NCI-H1092 (cell line): ENCODE measurements at places on chromosomes 5 and 9.

DNA sequence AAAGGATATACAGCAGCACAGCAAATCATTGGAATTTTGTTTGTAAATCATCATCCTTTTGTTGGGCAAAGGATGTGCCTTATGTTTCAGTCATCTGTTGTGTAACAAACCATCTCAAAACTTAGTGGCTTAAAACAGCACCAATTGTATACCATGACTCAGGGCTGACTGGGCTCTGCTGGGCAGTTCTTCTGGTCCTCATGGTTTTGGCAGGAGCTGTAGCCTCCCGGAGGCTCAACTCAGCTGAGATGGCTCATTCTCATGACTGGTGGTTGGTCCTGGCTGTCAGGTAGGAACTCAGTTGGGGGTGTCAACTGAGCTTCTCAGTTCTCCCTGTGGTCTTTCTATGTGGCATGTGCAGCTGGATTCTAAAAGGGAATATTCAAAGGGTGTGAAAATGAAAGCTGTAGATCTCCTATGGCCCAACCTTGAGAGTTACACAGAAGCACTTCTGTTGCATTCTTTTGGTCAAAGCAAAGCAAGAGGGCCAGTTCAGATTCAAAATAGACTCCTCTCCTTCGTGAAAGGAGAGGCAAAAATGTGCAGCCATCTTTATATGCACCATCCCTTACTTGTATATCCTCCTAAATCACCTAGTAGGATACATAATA, 39.1 kb upstream of the CPEB4 start:
- no peak for DNase-seq

DNA sequence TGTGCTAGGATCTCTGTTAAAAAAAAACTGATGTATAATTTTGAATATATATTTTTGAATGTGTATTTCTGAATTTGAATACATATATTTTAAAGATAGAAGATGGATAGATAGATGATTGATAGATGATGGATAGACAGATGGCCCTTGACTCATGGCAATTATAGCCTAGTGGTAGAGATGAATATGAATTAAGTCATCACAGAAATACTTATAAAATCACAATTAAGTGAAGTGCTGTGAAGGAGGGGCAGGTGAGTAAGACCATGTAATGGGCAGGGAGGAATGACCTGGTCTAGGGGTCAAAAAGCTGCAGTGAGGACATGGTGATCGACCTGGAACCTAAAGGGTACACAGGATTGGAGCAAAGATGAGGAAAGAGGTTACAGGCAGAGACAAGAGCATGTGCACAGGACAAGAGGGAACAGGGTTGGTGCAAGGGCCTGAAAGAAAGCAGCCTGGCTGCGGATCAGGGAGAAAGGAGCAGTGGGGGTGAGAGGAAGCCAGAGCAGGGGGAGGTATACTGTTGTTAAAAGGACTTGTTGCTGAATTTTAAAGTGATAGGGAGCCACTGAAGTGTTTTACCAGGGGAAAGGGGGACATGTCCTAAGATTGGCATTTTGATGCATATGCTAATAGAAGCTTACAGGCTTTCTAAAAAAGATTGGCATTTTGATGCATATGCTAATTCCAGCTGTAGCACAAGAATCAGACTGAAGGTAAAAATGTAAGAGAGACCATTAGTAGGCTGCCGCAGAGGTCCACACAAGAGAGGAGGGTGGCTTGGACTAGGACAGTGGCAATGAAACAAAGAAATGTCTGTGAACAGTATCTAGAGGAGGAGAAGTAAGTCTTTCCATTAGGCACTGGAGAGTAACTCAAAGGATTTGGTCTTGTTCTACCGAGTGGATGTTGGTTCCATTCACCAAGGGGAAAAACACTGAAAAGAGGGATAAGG, 527.8 kb downstream of the AGTPBP1 start:
- DNase-seq: no peak

GRCh38 chr5:9239071-9239470, 306.8 kb downstream of the SEMA5A start:
- no peak for DNase-seq

DNA sequence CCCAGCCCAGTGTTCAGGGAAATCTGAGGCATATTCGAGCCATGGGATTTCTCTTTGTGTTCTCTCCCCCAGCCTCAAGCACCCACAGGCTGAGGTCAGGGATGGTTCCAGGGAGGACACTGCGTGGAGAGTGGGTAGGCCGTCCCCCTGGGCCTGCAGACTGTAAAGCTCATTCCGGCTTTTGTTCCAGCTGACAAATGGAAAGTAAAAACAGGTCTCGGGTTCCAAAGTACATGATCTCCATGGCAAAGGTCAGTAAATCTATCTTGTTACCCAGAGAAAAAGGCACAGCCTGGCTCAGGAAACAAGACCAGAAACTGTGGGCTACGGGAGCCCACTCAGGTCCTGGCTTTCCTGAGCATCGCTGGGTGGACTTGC, 116.2 kb downstream of the ROR2 start:
- no peak for DNase-seq

GRCh38 chr5:143649937-143650621, 161.9 kb upstream of the HMHB1 start:
- no peak for DNase-seq

DNA sequence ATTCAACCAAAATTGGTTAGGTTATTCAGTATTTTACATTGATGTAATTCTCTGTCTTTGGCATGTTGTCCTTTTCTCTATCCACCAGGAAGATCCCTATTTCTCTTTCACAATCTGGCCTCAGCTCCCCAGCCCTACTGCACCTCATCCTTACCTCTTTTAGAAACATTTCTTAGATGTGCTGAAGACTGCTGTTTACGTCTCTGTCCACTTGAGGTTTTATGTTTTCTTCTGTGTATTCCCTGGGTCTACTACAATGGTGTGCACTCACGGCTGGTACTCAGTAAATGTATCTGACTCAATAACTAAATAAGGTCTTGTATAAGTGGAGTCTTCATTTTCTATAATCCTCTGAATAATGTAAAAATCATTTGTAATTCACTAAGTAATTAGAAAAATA, 822.7 kb downstream of the DTWD2 start:
- DNase-seq: no peak
